NK-92 treated with Interleukin-12 subunit alpha and Interleukin-12 subunit beta, amount 100 ng/mL, for 24 hours (cell line): ENCODE measurements at places on chromosomes 5 and 9.

- DNase-seq, result no peak
Measured at GRCh38 chr5:63128018-63128417, 549.4 kb downstream of the LRRC70 start.

DNA sequence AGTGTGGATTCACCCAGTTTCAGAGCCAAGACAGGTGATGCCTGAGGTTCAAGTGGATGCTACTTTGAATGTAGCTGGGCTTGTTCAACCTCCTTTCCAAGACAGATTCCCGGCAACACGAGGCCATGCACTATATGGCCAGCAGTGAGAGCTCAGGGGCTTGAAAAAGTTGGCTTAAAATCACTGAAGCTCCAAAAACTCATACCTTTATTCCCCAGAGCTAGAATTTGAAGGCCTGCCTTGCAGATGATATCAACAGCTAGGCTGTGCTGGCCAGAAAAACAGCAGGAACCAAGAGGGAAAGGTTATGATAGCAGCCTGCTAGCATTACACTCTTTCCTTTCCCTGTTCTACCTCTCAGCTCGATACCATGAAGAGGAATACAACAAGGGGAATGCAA lies 120.2 kb upstream of the DAB2 start:
- DNase-seq, result no peak

GRCh38 chr9:14433351-14434157 lies 119.6 kb upstream of the NFIB start:
- no peak for DNase-seq

- DNase-seq, result no peak
Measured at GRCh38 chr9:70413464-70413798, 1.0 kb downstream of the KLF9 start.

- DNase-seq, result no peak
Measured at GRCh38 chr9:134179918-134180785, 15.8 kb upstream of the RNU6ATAC start.

DNA sequence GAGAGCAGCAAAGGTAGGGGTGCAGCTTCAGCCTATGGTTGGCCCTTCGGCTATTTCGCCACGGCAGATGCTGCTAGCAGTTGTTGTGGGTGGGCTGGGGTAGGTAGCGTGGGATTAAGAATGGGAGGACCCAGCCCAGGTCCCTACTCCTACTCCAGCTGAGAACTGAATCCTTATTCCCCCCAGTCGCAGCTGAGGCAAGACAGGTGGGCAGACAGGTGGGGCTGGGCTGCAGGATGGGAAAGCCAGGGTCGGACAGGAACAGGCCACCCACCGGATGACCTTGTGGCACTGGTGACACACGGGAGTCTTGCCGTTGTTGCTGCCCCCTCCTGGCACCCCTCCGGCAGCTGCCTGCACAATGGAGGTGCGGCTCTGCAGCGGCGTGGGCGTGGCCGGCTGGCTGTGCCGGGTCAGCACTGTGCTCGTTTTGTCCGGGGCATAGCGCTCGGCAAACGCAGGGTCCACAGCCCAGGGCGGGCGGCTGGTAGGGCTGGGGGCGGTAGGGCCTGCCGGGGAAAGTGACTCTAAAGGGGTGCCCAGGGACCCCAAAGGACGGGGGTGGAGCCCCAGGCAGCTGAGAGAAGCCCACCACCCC lies 8.2 kb downstream of the PDLIM7 start:
- DNase-seq, result no peak

GRCh38 chr5:102843997-102844396 lies 88.9 kb downstream of the PAM start:
- DNase-seq, result no peak

DNA sequence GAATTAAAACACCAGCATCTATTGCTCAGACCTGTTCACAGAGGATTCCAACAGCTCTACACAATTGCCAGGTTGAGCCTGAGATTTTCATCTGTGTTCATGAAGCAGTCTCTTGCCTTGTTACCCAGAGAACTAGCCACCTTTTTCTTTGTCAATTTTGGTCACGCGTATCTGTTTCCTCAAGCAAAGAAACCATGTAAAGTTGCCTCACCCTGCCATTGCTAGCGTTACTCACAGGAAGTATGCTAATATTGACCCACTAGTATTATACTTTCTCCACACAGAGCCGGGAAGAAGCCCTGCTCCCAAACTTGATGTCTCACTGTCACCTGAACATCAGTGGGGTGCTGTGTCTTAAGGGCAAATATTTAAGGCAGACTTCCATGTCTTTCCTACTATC lies 168.5 kb downstream of the PLPPR1 start:
- no peak for DNase-seq

DNA sequence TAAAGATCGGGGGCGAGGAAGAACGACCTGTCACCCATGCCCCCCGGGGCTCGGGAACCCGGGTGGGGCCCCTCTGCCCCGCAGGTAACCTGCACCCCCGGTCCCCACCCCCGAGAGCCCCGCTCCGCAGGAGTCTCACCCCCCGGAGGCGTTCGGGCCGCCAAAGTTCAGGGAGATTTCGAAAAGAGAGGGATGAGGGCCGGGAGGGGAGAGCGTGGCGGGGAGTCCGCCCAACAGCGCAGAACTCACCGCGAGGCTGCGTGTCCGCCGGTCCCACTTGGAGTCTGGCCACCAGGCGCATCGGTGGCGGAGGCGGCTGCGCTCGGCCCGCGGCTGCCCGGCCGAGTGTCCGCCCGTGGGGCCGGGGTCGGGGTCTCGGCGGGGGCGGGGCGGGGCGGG lies at the start of gene PHF19:
PHF19 (minus strand) TSS at position 347 of the 399 bp plus-strand sequence. CDS start 2,447 bp downstream, outside the sequence.
- DNase-seq, result peak; percentile 70

GRCh38 chr5:34735491-34736426 lies 79.6 kb downstream of the RAI14 start:
- no peak for DNase-seq

DNA sequence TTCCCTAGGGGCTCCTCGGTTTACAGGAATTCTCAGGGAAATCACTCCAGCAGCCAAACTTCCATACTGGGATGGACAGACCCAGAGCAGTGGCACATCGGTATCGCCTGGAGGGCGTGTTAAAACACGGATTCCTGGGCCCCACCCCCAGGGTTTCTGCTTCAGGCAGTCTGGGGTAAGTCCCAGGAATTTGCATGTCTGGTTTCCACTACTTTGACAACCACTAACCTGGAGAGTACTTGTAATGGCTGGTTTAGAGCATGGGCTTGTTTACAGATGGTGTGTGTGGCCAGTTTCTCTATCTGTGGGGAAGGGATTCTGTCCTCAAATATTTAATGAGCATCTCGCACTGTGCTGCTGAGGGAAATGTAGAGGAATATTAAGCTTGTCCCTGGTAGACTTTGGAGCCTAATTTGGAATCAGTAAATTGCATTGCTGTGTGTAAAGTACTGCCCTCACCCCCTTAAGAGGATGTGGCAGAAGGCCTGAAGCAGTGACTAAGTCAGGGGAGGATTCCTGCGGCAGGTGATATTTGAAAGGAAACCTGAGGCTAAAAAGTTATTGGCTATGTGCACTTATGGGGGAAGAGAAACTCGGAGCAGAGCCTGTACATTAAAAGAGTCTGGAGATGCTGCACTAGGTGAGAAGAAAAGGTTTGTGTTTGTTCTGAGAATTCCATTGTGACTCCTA lies 18.6 kb upstream of the TJP2 start:
- no peak for DNase-seq

- DNase-seq, result peak; percentile 32
Measured at GRCh38 chr5:150322202-150322601, 19.5 kb upstream of the ARSI start.

DNA sequence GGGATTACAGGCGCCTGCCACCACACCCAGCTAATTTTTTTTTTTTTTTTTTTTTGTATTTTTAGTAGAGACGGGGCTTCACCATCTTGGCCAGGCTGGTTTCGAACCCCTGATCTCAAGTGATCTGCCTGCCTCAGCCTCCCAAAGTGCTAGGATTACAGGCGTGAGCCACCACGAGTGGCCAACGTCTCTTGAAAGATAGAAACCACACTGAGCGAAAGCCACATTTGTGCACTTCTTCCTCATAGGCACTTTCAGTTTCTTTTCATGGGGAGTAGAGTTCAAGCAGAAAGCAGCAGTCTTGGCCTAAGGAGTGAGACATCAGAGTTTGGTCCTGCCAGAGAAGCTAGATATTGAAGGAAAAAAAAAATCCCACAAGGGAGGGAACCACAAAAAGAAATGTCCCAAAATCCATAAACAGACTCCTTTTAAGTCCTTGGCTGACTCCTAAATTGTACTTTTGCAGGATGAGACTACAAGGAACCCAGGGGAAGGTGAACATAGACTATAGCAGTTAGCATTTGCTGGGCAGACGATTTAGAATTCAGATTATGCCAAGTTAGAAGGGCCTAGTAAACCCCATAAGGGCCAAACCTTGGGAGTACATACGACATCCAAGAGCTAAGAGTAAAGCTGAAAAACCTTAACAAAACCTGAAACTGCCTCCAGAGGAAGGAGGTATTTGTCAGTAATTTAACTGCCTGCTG lies 43.9 kb upstream of the GLIPR2 start:
- DNase-seq, result no peak

DNA sequence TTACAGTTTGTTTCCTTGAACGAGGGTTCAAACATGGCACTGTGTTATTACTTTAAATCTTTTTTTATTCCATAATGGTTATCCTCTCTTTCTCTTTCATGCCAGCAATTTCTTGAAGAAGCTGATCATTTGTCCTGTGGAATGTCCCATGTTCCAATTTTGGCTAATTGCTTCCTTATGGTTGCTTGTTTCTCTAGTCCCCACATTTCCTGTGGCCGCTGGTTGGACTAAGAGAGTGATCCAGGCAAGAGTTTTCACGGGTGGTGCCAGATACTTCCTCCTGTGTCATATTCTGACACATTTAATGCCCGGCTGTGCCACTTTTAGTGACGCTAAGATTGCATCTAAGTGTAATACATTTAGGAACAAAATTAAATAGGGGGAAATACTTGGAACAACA lies 83.8 kb upstream of the FAM169A start:
- DNase-seq, result no peak

DNA sequence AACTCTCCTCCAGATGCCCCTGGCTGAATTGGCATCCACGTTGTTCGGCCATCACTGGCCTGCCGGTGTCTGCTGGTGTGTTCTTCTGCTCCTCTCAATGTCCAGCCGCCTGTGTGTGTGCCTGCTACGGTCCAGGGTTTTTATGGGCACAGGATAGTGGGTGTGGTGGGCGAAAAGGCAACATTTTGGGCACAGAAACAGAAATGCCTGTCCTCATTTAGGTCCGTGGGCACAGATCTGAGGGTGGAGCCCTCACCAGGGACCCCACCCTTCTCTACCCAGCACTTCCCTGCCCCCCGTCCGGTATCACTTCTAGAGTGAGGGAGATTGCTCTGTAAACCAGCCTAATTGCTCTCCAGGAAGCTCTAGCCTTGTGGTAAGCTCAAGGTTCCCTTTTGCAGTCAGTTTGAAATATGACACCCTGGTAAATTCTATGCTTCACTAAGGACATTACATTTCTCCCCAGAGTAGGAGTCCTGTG lies 410.1 kb downstream of the MAT2B start:
- DNase-seq, result no peak

DNA sequence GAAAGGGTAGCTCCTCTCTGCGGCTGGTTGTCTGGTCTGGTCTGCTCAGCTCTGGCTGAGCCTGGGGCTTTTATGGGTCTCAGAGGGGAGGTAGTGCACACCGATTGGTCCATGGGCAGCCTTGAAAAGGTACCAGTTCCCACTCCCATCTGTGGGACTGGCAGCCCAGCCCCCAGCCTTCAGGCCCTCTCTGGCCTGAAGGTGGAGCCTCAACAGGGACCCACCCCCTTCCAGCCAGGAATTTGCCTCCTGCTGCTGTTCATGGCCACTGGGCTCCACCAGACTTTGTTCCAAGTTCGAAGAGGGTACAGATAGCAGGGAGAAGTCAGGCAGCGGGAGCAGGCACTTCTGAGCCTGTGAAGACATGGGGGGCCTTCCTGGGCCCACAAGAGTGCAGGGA lies 165.3 kb upstream of the SLC27A6 start:
- no peak for DNase-seq

DNA sequence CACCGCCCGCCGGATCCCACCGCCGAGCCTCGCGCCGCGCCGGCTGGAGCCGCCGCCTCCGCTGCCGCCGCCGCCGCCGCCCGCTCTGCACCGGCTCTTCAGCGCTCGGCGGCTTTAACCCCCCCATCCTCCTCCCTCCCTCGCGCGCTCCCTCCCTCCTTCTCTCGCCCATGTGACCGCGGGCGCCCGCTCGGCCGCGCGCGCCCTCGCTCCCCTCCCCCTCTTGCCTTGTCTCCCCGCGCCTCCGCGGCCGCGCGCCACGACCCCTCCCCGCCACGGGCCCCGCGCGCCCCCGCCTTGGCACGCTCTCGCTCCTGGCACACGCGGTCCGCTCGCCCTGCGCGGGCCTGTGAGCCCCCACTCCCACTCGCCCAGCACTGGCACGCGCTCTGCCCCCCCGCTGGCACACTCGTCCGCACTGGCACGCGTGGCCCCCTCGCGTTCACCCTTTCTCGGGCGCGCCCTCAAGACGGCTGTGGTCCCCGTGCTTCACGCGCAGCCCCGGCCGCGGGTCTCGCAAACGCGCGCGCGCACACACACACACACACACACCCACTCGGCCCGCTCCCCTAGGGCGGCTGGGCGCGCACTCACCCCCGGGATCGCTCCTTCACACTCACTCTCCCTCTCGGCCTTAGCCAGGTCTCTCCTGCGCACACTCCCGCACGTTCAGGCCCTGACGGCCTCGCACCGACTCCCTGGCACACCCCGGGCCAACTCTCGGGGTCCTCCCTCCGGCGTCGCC lies at the start of gene CNTFR:
CNTFR (minus strand) TSS at position 89 of the 745 bp plus-strand sequence. CDS start 20,743 bp downstream, outside the sequence.
- DNase-seq, result no peak

DNA sequence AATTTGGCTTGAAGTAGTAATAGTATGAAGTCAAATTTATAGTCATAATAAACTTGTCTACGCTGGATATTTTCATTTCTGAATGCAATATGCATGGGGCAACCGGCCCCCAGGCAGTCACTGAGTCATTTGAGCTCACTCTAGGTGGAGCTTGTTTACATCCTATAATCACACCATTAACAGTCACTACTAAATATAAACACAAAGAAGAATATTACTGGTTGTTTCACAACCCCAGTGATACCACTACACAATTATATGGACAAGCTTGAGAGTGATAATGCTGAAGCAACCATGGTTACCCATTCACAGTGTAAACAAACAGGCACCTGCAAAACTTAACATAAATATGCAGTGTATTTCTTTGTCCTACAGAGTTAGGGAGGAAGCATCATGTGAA lies 68.7 kb downstream of the MARCHF3 start:
- DNase-seq, result peak; percentile 23

- no peak for DNase-seq
Measured at GRCh38 chr5:8826508-8826907, 719.4 kb downstream of the SEMA5A start.

DNA sequence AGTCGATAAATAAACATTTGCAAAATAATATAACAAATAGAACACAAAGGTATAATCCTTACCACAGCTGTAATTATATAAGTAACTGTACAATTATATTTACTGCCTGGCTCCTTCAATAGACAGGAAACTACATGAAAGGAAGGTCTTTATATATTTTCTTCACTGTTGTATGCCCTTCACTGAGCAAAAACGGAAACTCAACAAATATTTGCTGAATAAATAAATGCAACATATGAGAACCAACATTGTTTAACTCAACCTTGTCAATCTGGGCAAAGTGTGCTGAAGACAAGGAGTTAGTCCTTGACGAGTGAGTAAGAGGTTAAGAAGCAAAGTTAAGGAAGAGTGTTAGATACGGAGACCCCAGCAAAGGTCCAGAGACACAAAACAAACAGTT lies 22.6 kb downstream of the PSMD5 start:
- no peak for DNase-seq

- DNase-seq, result no peak
Measured at GRCh38 chr9:97755618-97756267, 58.6 kb upstream of the XPA start.

- DNase-seq, result no peak
Measured at GRCh38 chr5:125746917-125747316, 676.3 kb upstream of the GRAMD2B start.
